RWPE2 (cell line): ENCODE measurements at places on chromosomes 12 and 14.

DNA sequence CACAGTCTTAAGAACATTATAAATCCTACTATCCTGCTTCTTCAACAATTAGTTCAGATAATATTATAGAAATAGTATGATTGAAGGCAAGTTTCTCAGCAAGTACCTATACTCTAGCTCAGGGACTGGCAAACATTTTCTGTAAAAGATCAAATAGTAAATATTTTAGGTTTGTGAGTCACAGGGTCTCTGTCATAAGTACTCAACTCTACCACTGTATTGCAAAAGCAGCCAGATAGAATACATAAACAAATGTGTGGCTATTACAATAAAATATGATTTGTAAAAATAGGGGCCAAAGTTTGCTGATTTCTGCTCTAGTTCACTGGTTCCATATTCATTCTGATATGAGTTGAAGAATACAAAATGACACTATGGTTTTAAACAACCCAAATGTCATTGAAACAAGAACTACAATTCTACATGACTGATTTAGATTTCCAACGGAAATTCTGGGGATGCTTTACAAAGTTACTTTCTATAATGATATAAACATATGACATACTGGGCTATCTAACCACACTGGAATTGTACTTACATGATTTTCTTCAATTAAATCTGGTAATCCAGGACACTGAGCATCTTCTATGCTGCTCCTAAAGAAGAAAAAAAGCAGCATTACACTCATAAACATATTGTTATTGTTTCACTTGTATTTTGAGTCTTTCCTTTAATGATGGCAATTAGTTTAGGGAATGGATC is 23.2 kb downstream of the LGALS3 start:
- no peak for DNase-seq

GRCh38 chr14:101234244-101234937 is 326.9 kb upstream of the DIO3 start:
- peak; percentile 52 for DNase-seq

- no peak for DNase-seq
Measured at GRCh38 chr14:22778084-22778483, 11.6 kb downstream of the OXA1L start.

DNA sequence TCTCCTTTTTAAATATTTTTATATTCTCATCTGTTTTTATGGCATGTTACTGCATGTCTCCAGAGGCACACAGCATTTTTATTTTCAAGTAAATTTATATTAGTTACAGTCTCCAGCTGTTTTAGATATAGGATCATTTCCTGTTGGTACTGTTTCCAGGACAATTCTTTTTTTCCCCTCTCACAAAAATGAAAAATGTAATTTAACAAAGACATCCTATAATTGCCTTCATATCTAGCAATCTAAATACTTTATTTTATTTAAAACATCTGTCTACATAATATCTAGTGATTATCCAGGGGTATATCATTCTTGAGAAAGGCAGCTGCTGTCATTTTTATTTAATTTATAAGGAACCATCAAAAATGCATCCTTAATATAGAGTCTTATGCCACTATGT is 272.4 kb upstream of the NPAS3 start:
- DNase-seq, result no peak

DNA sequence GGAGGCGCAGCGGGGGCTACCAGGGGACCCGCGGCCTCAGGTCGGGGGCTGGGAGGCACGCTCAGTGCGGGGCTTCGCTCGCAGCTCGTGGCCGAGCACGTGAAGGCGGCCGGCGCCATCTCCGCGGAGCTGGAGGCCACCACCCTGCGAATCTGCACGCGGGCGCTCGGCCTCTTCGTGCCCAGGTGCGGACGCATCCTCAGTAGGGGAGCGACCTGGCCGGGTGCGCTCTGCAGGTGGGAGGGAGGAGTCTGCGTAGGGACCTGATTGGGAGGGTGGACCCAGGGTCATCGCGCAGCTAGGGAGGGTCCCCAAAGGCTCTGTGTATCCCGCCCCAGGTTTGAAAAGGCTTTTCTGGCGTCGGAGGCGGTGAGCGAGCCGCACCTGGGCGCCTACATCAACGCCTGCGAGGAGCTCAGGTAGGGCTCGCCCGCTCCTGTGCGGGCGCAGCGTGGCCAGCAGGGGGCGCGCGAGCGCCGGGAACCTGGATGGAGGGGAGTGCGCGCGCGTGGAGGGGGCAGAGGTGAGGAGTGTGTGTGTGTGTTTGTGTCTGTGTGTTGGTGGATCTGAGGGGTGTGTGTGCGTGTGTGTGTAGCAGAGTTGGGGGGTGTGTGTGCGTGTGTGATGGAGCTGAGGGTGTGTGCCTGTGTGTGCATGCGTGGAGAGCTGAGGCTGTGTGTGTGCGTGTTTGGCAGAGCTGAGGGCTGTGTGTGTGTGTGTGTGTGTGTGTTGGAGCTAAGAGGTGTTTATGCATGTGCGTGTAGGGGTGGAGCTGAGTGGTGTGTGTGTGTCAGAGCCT is 10.3 kb downstream of the EXOC3L4 start:
- DNase-seq, result no peak

DNA sequence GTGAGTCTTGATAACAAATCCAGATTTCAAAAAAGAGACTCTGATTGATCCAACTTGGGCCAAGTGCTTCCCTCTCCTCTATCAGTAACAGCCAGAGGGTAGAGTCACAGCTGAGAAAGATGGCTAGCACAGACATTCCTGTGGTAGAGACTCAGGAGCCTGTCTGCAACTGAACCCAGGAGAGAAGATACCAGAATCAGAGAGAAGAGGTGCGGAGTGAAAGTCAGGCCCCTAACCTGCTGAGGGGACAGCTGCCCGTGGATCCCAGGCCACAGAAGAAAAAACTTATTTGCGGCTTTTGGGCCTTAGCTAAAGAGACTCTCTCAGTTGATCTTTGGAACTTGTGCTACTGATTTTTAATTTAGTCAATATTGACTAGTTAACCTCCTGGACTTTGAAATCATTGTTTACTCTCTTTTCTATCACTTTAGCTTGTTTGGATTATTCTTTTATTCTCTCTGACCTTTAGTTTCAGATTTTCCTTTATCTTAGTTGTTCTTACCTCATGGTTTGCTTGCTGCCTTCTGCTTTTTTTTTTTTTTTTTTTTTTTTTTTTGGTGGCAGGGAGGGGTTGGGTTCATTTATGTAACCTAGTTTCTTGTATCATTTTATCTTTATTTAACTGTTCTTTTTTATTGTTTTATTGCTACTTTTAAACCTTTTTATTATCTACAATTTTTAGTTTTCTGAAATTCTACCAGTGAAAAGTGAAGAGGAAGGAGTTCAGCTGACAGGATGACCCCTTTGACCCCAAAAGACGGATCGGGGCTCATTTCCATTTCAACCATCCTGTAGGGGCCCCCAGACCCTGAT is 154.9 kb upstream of the KRR1 start:
- DNase-seq, result no peak

DNA sequence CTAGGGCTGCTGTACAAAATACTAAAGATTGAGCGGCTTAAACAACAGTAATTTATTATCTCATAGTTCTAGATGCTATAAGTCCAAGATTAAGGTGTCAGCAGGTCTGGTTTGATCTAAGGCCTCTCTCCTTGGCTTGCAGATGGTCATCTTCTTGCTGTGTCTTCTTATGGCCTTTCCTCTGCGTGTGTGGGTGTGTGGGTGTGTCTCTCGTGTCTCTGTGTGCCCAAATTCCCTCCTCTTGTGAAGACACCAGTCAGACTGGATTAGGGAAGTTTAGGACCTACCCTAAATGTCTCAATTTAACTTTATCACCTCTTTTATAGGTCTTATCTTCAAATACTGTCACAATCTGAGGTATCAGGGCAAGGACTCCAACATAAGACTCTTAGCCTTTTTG is 28.3 kb downstream of the DDHD1 start:
- no peak for DNase-seq

DNA sequence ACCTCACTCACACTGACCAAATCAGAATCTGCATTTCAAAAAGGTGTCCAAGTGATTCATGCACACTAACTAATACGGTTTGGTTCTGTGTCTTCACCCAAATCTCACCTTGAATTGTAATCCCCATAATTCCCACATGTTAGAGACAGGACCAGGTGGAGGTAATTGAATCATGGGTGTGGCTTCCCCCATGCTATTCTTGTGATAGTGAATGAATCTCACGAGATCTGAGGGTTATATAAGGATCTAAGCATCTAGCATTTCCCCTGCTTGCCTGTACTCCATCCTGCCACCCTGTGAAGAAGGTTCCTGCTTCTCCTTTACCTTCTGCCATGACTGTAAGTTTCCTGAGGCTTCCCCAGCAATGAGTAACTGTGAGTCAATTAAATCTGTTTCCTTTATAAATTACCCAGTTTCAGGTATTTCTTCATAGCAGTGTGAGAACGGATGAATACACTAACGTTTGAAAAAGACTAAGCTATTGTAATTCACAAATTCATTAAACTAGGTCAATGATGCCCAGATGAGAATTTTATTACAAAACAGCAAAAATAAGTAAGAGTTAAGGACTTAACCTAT is 759.1 kb downstream of the GALC start:
- DNase-seq, result no peak

GRCh38 chr12:110697236-110697635 is 8.3 kb upstream of the HVCN1 start:
- no peak for DNase-seq

DNA sequence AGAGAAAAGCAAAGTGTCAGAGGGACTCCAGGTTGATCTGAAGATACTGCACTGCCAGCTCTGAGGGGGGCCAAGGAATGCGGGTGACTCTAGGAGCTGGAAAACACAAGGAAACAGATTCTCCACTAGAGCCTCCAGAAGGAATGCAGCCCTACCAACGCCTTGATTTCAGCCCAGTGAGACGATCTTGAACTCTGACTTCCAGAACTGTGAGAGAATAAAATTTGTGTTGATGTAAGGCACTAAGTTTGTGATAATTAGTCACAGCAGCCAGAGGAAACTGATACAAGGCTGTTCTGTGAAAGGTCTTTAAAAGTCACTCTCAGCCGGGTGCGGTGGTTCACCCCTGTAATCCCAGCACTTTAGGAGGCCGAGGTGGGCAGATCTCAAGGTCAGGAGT is 34.2 kb downstream of the CKAP4 start:
- DNase-seq, result no peak

GRCh38 chr12:50613463-50613862 is 108.7 kb downstream of the DIP2B start:
- DNase-seq, result no peak

DNA sequence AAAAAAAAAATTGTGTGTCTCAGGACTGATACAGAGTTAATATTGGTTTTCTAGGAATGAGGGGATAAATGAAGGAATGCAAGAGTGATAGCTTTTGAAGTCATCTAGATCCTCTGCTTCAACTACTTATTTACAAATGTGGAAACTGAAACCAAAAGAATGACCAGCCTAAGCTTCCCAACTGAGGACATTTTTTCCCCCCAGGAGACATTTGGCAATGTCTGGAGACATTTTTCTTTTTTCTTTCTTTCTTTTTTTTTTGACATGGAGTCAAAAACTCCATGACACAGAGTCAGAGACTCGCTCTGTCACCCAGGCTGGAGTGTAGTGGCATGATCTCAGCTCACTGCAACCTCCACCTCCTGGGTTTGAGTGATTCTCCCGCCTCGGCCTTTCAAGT is 15.3 kb downstream of the DLK1 start:
- no peak for DNase-seq

GRCh38 chr12:82015623-82016347 is 256.6 kb upstream of the PPFIA2 start:
- no peak for DNase-seq

DNA sequence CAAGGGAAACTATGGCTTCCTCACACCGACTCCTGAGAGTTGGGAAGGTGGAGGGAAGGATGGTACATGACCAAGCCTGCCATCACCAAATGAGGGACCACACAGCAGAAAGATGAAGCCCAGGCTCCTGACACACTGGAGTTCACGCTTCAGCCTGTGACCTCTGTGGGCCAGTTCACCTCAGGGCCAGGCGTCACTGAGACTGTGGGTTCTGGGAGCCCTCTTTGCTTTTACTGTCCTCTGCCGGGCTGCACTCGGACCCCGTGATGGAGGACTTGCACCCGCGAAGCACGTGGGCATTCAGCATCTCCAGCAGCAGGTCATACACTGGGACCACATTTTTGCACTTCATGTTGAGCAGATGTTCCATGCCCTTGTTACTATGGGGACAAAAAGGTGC is 61.2 kb downstream of the ESR2 start:
- no peak for DNase-seq

DNA sequence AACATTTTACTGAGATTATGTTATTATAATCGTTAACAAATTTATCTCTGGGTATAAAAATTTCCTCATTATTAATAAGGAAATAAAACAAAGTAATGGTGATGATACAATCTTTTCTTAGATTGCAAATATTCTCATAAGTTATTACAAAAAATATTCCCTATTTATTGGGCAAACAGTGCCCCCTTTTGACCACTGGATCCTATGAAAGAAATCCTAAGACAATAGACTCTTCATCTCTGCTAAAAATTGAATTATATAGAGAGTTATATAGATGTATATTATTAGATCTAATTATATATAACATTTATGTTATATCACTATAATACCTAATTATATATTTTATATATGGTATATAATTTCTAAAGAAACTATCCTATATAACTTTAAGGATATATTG is 94.2 kb upstream of the FGD4 start:
- DNase-seq, result no peak

GRCh38 chr14:104571246-104571645 is 8.3 kb upstream of the C14orf180 start:
- no peak for DNase-seq
